COR-L47 (cell line): ENCODE measurements at places on chromosomes 5 and 9.

GRCh38 chr5:68315679-68316271, 100.2 kb downstream of the PIK3R1 start:
- no peak for DNase-seq

DNA sequence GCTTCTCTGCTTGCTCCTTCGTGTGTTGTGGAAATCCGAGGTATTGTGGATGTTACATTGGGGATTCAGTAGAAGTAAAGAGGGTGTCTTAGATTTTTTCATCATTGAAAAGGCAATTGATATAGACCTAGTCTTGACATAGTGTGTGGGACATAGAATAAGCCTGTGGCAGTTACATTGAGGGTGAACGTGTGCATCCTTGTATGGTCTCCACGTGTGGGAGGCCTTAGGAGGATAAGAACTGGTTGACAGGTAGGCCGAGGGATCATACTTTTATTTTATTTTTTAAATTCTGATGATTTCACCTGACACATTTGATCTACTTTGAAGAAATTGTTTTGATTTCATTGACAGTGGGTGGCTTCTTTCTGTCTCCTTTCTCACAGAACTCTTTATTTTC, 17.0 kb upstream of the FAM120AOS start:
- no peak for DNase-seq

DNA sequence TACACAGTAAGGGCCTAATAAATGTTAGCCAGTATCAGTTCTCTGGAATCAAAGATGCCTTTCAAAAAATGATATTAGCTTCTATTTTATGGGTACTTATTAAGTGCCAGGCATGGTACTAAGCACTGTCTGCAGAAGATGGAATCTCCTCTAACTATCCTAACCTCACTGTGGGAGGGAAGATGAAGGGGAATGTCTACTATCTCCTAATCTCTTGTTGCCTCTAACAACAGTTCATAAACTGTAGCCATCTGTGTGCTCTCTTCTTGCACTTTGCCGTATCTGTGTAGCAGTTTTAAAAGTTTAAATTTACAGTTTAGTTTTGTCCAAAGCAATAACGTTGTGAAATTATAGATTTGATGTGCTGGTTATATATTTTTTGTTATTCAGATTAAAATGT, 99.6 kb upstream of the CCDC112 start:
- DNase-seq, result no peak

DNA sequence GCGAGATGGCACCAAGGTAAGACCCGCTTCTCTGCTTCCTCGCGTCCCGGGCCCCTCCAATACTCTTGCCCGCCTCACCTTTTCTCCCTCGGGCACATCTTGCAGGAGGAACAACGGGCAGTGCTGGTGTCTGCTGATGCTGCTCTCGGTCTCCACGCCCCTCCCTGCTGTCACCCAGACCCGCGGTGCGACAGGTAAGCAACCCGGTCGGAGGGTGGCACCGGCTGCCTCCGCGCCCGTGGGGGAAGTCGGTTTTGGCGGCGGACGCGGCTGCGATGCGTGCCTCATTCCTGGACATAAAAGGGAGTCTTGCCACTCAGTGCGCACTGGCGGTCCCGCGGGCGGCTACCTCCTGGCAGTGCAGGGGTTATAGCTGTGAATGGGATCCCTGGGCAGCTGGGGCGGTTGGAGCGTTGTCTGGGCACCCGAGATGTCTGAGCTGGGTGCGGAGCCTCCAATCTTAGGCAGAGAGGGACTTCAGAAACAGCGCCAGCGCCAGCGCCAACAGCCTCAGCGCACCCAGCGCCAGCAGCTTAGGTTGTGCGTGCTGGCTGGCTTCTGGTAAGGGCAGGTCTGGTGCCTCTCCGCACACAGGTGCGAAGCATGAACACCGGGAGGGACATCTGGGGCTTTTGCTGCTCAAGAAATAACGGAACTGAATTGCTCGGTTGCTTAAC, 488 bp downstream of the COL15A1 start:
- DNase-seq, result peak; percentile 20

DNA sequence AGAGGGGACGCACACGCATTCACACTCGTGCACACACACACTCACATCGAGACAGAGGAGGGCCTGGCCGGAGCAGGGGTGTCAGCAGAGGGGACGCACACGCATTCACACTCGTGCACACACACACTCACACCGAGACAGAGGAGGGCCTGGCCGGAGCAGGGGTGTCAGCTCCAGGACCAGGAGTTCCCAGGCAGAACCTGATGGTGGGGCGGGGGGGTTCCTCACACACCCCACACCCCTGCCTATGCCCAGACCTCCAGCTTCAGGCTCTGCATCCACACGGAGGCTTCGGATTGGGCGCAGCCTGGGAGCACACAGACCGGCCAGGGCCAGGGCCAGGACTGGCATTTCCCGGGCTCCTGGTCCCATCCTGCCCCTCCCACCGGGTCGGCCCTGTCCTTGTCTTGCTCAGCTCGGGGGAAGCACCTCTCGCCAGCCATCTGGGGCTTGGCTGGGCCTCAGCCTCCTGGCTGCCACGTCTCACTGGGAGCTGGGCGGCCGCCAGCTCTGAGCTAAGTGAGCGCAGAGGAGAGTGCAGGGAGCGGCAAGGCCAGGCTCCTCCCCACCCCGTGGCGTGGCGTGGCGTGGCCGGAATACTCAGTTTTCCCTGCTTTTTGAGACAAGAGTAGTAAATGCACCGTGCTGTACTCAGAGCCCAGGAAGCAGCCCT, 31.3 kb downstream of the ADAMTS2 start:
- no peak for DNase-seq

DNA sequence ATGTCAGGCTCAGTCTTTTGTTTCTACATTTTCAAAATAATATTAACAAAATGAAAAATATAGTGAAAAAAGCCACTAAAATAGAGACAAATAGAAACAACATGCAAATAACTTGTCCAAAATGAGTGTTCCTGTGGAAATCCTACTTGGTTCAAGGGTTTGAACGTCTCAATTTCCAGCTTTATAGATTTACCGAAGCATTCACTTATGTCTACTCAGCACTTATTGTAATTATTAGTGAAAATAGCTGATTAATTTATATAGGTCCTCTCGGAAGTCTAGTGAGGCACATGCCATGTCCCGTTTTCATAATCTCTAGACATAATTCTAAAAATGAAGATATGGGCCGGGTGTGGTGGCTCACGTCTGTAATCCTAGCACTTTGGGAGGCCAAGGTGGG, 99.9 kb upstream of the NFIB start:
- no peak for DNase-seq

GRCh38 chr5:79800979-79801827, 111.6 kb downstream of the CMYA5 start:
- DNase-seq, result no peak

GRCh38 chr5:150621301-150621700, 19.2 kb upstream of the SYNPO start:
- no peak for DNase-seq

DNA sequence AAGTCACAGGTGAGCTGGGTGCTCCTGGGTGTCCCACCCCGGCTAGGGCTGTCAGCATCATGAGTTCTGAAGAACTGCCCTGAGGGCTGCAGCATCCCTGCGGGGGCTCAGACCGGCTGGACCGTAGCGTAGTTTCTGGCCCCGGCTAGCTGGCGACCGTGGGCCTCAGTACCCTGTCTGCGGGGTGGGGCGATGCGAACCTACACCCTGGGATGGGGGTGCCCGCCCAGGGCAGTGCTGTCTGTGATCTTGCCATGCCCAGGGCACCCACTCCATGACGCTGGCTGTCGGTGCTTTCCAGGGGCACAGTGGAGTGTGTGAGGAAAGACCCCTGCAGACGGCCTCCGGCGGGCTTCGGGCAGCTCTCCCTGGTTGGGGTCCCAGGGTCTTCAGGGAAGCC, 66.5 kb upstream of the IRX4 start:
- no peak for DNase-seq

DNA sequence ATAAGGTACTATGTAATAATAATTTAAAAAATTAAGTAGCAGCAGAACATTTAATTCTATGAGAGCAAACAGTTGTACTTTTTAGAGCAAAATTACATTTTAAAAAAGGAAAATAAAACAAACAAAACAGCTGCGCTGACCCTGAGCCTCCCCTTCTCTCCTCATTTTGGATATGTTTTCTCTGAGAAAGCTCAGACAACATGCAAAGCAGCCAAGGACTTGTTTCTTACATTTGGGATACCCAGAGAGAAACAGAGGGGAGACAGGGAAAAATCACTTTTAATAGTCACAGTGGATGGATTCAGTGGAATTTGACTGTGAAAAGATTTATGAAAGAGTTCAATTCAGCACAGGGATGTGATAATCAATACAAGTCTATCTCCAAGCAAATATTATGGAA, 299.2 kb downstream of the EBF1 start:
- no peak for DNase-seq
